Activated naive CD4-positive, alpha-beta T cell (primary cell): ENCODE measurements at places on chromosomes 5 and 9.

DNA sequence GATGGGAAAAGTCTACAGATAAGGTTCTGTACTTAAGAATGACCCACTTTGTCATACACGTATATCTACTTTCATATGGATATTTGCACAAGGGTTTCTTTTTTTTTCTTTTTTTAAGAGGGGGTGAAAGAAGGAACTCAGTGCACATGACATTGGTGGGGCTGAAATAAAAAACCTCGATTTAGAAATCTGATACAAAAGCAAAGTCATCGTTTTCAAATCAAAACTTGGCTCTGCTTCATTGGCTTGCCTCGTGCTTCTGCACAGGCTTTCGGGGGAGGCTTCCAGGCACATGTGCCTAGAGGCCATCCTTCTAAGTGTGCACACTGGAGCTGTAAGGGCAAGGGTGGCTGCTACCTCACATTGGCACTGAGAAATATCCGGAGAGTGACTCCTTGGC, 31.1 kb downstream of the PTTG1 start:
- DNase-seq = no peak

DNA sequence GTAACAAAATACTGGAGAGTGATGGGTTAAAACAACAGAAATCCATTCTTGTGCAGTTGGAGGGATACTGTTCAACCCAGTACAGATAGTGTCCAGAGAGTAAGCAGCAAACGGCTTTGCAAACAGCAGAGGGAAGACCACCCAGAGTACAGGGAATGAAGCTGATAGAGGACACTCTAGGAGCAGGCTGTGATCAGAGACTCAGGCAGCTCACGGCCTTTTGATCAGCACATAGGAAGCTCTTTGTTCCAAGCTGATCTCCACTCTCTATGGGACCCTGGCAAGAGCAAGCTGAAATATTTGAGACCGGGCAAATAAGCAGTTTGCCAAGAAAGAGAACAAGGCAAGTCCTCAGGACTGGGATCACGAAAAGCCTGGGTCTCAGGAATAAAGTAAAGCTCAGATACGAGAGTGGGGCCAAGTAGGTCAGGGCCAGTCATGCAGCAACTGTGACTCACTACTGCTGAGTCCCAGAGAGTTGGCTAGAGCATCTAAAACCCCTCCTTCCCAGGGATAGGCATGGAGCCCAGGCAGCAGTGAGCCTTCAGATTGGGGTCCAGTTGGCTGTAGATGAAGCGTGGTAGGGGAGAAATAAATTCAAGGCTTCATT, 52.4 kb downstream of the MELK start:
- no peak for DNase-seq

GRCh38 chr5:138875946-138876345, 811 bp upstream of the LRRTM2 start:
- DNase-seq = no peak

GRCh38 chr5:56812110-56812509, 3.2 kb upstream of the MAP3K1 start:
- no peak for DNase-seq

DNA sequence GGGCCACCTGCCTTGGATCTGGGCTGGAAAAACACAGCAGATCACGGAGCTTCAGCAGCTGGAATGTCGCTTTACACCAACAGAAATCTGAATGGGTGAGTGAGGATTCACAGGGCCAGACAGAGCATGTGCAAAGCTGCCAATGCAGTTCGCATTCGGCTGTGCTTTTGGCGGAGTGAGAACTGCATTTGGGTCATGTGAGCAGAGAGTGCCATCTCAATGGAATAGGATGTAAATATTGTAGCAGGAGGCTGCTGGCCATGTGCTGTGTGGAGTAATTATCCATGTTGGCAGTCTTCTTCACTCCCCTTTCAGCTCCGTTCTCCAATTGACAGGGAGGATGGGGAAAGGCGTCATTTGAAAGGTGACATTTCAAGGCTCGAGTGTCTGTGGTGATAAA, at the start of gene ANKRD55:
ANKRD55 (minus strand) TSS at position 101 of the 400 bp plus-strand sequence. CDS start 417 bp downstream, outside the sequence.
- DNase-seq = no peak

GRCh38 chr9:33408087-33408486, 5.7 kb upstream of the AQP7 start:
- DNase-seq = no peak

DNA sequence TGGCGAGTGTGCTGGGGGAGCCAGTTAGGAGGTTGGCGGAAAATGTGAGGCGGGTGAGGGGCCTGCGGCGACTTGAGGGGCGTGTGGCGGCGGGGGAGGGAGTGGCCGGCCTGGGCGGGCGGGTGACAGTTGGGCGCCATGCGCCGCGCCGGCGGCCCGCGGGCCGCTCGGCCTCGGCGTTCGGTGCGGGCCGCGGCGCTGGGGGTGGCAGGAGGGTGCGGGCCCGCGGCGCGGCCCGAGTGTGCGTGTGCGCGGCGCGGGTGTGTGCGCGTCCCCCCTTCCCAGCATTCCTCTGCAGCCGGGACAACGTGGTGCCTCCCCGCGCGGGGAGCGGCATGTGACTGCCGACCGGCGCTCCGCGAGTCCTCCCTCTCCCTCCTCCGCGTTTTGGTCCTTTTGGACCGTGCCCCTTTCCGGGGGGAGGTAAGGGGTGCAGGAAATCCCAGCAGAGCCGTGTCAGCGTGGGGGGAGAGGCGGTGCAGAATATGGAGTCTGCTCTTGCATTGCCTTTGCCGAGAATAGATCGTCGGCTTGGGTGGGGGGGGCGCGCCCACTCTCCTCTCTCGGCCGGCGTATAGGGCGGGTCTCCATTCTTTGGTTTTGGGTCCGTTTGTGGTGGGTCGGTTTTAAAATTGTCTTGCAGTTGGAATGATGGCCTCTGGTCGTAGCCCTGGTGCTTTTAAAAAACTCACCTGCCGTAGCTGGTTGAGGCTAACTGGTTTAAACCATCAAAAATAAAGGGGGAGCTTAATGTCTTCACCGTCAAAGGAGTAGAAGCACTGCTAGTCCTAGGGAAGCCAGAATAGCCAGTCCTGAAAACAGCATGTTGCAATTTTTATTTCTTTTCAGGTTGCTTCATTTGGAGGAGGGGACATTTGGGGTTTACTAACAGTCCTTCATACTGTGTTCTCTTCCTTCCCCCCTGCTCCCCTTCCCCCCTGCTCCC, 2.0 kb downstream of the LARP1 start:
- DNase-seq = peak; percentile 15

- no peak for DNase-seq
Observed at GRCh38 chr5:125274938-125275724, 528.7 kb upstream of the ZNF608 start.

DNA sequence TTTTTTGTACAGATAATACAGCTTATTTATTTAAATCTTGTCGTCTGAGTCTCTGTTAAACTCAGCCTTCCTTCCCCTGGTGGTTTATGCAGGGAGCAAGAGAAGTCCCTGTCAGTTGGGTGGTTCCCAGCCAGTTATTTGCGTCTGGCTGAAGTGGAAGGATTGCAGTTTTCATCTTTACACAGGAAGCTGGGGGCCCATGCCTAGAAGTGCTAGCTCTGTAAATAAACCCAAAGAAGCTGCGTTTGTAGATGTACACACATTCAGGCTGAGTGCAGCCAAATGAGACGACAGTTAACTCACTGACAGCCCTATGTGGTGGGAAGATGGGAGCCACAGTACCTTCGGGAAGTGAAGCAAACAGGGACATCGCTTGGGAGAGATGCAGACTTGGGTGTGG, 122.1 kb downstream of the SAXO1 start:
- no peak for DNase-seq

DNA sequence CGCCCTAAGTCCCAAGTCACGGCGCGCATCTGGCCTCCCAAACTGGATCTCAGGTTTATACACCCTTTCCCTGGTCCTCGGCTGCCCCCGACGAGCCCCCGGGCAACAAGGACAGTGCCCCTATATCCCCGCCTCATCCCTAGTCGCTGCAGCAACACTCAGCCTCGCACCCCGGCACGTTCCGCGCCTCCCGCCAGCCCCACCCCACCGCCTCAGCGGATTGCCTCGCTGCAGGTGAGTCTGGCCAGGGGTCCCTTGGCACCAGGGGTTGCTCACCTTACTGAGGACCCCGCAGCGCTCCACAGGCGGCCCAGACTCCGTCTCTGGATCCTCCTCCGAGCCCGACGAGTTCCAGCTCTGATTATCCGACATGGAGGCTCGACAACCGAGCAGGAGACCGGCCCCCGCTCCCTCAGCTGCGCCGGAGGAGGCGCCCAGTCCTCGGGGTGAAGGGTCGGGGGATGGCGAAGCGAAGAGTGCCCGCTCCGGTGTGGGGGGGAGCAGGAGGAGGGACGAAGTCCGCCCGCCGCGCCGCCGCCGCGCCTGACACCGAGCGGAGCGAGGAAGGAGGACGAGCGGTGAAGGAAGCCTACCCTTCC, 494 bp downstream of the CERT1 start:
- peak; percentile 36 for DNase-seq

- no peak for DNase-seq
Observed at GRCh38 chr5:2298781-2299180, 416.1 kb upstream of the IRX4 start.

GRCh38 chr5:124795829-124796228, 49.4 kb upstream of the ZNF608 start:
- no peak for DNase-seq

GRCh38 chr5:172276214-172276613, 7.3 kb downstream of the UBTD2 start:
- DNase-seq = no peak

DNA sequence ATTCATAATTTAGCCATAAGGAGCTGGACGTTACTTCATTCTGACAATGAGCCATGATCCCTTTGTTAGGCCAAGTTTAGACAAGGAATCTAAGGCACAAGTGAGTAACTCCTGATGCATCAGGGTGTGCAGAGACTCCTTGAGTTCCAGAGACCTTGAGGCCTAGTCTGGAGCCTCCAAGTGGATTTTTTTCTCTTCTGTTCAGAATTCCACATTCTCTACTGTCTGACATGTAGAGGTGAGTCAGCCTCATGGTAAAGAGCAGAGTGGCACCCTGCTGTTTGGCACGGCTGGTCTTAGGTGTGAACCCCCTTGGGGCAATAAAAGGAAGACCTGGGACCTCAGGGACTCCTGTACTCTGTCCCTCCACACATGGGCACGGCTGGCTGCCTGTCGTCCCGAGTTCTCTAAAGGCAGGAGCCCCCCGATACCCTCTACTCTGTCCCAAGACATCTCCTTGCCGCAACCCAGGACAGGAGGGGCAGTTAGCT, 22.0 kb upstream of the TGFBI start:
- no peak for DNase-seq

GRCh38 chr5:157956271-157956885, 97.4 kb upstream of the CLINT1 start:
- DNase-seq = no peak

DNA sequence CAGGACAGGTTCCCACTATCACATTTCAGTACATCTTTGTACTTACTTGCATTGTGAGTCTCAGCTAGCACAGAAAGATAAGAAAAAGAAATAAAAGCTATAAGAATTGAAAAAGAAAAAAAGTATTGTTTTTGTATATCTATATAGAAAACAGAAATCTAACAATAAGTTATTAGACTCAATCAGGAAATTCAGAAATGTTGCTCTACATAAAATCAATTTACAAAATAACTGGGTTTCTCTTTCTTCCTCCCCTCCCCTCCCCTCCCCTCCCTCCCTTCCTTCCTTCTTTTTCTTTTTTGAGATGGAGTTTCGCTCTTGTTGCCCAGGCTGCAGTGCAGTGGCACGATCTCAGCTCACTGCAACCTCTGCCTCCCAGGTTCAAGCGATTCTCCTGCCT, 7.2 kb upstream of the CACNA1B start:
- DNase-seq = no peak

DNA sequence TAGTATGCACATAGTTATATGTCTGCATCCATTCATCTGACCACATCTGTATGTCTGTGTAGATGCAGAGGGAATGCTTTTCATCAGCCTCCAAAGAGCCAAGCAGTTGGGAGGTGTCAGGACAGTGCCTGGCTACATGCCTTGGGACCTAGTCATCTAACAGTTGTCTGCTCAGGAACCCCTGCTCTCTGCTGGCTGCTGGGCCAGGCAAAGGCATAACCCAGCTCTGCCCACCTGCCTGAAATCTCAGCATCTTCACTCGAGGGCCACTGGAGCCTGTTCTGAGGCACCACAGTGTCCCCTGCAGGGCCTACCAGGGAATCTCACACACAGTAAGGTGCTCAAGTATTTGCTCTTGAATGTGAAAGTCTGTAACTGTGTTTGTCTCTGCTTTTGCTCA, 3.7 kb downstream of the C9orf50 start:
- no peak for DNase-seq

GRCh38 chr9:115132648-115133047, 14.7 kb upstream of the TNC start:
- no peak for DNase-seq

DNA sequence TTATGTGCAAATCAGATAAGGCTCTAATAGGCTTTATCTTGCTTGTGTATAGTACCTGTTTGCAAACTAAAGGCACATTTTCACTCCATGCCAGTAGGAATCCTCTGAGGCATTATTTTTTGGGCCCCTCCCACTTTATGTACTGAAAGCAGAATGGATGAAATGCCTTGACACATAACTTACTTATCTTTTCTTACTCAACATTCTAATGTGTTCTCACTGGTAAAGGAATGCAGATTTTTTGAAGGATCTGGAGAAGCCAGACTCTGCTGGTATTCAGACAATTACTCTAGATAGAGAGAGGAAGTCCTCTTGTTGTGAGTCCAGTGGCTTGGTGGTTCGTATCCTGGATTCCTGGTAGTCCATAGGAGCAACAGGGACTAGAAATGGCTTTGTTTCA, 336.7 kb downstream of the CCDC171 start:
- DNase-seq = no peak

GRCh38 chr5:8828596-8829322, 717.1 kb downstream of the SEMA5A start:
- DNase-seq = no peak

- DNase-seq = no peak
Observed at GRCh38 chr5:62732677-62733121, 154.1 kb downstream of the LRRC70 start.

DNA sequence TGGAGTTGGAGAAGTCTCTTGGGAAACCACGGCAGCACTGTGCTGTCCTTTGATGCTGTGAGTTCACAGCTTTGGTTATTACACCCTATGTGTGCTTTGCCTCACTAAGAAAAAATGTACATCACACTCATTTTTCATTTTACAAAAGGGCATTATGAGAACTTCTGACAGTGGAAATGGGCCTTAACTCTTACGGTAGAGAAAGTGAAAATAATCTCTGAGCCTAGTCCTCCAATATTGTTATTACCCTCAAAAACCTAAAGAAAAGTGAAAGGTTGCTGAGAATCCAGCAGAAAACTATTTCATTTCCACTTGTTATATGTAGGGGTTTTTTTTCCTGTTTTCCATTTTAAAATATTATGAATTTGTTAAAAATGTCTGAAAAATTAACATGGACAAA, 8.2 kb upstream of the OR13D1 start:
- DNase-seq = no peak

DNA sequence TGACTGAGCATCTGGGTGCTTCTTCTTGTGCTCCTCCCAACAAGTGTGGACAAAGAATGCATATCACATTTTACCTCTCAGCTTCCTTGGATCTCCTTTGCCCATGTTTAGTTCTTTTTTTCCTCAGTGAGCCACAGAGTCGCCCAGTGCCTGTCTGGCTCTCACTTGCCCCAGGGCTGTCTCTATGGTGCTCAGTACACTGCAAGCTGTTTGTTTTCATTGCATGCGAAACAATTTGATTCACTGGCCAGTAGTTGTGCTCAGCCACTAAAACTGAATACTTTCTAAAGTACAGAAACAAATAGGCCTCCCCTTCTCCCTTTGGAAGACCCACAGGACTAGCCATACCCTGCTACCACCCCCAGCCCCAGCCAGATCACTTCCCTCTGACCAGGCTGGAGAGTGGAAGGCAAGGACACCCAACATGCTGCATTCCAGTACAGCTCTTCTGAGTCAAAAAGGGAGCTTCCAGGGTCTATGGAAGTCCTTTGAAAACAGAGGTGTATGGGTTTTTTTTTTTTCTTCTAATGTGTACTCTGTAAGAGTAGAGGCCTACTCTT, 3.8 kb downstream of the LHFPL2 start:
- DNase-seq = no peak

- no peak for DNase-seq
Observed at GRCh38 chr5:133900534-133901270, 67.7 kb downstream of the C5orf15 start.
